ENCODE measurements at places on chromosomes 12 and 14. TPM values are rescaled to one million over a fixed set of nuclear protein-coding genes. Genes with fewer than 3 reads are reported as not detected.

RPL10L gene
- total RNA-seq: not detected

SLC10A1 gene
- not detected for total RNA-seq

RBMS2 gene
- 93.9 TPM for total RNA-seq

WNT1 gene
- not detected for total RNA-seq

Measured in upper lobe of left lung (tissue), 6 donors.